ENCODE measurements at places on chromosomes 7 and 10.

DNA sequence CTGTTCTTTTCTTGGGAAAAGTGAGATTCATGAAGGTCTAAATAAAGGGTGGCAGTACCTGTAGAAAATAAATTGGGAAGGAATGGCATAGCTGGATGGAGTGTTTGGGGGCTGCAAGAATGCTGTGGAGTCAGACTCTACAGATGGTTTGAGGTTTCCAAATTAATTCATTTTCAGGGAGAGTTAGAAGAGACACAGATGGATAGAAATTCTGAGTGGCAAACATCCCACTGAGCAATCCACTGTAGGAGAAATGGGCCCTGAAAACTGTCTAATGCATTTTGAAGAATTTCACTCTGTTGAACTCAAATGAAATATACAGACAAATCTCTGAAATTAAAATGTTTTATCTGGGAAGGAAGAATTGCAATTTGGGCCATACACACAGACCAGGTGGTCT lies 16.9 kb upstream of the NFE2L3 start:
- no peak for DNase-seq

GRCh38 chr10:52239771-52240170 lies 74.3 kb upstream of the DKK1 start:
- DNase-seq: no peak

- peak; percentile 20 for DNase-seq
These were observed 32.1 kb upstream of the SLC26A4 start for GRCh38 chr7:107628461-107629064.

GRCh38 chr10:75129537-75129936 lies 18.1 kb downstream of the SAMD8 start:
- no peak for DNase-seq

DNA sequence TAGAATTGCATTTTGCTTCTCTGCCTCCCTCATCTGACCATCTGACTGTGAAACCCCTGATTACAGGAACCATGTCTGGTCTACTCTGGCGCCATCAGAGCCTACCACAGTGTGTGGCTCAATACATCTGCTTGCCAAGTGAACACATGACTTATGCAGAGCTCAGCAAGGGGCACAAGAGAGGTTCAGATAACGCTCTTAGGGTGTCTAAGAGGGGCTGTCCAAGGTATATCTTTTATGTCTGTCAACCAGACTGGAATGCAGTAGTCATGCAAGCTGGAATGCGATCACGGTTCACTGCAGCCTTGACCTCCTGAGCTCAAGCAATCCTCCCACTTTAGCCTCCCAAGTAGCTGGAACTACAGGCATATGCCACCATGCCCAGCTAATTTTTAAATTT lies 10.3 kb upstream of the RRP12 start:
- peak; percentile 78 for DNase-seq

DNA sequence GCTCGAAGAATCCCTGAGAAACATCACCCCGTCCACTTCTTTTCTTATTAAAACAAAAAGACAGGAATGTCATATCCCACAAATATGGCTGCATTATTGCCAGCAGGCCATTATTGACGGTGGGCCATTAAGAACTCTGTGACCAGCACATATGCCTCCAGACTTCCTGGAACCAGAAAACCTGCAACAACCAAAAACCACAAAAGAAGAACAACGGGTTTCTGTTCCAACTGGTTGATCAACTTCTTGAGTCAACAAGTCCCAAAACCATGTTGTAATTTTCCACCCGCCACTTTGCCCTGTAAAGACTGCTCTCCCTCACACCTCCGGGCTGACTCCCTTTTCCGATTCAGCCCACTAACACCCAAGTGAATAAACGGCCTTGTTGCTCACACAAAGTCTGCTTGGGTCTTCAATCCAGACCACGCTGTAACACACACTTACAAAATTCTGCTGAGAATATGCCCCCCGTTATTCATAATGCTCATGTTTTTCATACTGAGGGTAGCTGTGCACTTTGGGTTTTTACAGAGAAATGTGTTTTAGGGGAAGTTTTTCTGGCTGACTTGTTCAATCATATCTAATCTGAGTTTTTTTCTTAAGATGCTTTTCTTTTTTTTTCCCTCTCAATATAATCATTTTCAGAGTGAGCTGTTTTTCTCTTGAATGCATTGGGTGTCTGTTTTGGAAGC lies 20.7 kb downstream of the ZNF107 start:
- peak; percentile 9 for DNase-seq

DNA sequence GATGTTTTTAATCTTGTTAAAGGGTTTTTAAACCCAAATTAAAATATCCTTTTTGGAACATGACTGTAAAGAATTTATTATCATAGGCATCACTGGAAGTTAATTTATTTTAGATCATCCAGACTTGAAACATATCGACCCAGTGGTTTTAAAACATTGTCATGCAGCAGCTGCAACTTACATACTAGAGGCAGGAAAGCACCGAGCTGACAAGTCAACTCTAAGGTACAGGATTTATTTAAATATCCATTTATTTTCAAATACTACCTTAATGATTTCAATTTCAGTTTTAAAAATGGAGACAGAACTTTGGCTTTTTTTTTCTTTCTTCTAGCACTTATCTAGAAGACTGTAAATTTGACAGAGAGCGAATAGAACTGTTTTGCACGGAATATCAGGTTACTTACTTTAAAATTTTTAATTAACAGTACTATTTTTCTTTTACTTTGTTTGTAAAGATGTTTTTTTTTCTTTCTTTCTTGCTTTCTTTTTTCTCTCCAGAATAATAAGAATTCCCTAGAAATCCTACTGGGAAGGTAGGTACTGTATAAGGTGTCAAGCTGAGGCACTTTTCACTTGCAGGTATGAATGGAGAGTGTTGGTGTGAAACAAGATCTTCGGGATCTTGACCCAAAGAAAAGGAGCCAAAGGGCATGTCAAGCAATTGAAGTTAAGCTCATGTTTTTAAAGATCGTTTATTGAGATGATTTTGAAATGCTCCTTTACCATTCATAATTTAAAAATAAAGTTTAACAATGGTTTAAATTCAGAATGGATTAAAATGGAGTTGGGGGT lies 1.8 kb downstream of the COMMD3 start:
- no peak for DNase-seq

- no peak for DNase-seq
These were observed 236.6 kb upstream of the PPP1R3A start for GRCh38 chr7:114155116-114156110.

- DNase-seq: no peak
These were observed 29.6 kb upstream of the ABCB4 start for GRCh38 chr7:87505122-87505521.

- DNase-seq: no peak
These were observed 12.7 kb downstream of the FZD1 start for GRCh38 chr7:91276909-91277308.

DNA sequence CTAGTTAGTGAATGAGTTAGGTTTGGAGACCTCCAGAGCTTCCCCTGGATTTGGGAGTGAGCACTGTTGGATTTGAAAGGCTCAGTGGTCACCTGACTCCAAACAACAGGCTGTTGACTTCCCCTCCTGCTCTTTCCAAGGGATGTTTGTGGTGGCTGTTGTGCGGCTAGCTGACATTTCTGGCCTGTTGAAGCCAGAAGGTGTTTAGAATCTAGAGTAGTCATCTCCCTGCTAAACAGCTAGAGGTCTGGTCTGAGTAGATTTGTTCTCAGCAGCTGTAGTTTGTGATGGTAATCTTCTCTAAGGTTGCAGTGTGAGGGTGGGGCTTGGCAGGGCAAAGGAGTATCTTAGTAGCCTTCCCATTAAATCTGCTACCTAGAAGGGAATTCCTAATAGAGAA lies 30.1 kb downstream of the BPGM start:
- DNase-seq: no peak

GRCh38 chr10:17510242-17510908 lies 56.0 kb upstream of the ST8SIA6 start:
- peak; percentile 58 for DNase-seq

- no peak for DNase-seq
These were observed 9.2 kb downstream of the INPP5A start for GRCh38 chr10:132546567-132547420.

DNA sequence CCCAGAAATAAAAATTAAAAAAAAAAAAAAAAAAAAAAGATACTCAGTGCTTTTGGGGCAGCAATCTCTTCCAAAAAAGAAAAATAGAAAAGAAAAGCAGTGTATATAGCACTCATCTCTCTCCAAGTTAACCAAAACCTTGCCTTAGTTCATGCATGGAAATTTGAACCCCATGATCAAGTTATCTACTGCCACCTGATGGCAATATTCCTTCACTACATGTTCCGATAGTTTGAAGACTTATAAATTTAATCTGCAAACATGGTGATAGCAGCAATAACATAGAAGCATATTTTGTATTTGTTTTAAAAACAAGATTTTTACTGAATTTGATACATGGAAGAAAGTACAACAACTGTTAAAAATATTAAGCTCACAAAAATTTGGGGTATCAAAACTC lies 48.6 kb upstream of the SLIT1 start:
- peak; percentile 63 for DNase-seq

GRCh38 chr7:142897691-142898090 lies 12.1 kb upstream of the TRPV6 start:
- no peak for DNase-seq

DNA sequence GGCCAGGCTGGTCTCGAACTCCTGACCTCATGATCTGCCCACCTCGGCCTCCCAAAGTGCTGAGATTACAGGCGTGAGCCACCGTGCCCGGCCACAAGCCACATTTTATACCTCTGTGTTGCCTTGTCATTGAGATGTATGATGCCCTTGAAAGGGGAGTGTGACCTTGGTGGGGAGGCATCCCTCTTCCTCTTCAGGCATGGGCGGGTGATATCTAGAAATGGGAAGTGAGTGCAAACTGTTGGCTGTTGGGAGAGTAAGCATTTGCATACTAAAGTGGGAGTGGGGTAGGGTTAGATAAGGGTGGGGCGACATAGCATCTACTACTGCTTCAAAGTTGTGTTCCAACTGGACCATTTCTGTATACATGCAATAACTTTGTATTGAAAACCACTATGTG lies 20.1 kb downstream of the RP9 start:
- no peak for DNase-seq

DNA sequence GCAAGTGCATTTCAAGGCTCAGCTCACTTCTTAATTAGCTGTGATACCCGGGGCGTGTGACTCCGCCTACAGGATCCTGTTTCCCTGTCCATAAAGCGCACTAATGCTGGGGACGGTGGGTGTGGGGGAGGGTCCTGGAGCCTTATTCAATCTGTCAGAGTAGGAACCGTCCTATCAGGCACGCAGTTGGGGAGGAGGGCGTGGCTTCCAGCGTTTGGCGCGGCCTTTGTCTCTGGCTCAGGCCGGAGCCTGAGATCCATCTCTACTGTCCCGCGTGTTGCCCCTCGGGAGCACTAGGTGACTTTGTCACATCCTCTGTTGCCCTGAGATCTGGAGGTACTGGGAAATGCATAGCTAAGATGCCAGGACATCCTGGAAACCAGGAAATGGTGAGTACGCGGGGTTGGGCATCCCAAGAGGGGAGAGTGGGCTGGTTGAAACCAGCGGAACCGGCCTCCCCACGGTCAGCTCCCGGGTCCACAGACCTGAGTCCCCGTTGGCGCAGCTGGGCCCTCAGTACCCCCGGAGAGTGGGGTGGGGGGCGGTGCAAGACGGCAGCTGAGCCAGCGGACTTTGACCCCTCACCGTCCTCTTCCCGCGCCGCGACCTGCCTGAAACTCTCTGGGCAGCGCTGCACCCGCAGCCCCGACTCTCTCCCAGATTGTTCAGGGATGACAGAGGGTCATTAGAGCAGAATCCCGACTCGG lies 104.4 kb upstream of the ZNF92 start:
- DNase-seq: no peak

- no peak for DNase-seq
These were observed 115.4 kb downstream of the NT5C2 start for GRCh38 chr10:103077491-103078308.

- DNase-seq: no peak
These were observed 90.5 kb downstream of the BUB3 start for GRCh38 chr10:123244747-123245146.

DNA sequence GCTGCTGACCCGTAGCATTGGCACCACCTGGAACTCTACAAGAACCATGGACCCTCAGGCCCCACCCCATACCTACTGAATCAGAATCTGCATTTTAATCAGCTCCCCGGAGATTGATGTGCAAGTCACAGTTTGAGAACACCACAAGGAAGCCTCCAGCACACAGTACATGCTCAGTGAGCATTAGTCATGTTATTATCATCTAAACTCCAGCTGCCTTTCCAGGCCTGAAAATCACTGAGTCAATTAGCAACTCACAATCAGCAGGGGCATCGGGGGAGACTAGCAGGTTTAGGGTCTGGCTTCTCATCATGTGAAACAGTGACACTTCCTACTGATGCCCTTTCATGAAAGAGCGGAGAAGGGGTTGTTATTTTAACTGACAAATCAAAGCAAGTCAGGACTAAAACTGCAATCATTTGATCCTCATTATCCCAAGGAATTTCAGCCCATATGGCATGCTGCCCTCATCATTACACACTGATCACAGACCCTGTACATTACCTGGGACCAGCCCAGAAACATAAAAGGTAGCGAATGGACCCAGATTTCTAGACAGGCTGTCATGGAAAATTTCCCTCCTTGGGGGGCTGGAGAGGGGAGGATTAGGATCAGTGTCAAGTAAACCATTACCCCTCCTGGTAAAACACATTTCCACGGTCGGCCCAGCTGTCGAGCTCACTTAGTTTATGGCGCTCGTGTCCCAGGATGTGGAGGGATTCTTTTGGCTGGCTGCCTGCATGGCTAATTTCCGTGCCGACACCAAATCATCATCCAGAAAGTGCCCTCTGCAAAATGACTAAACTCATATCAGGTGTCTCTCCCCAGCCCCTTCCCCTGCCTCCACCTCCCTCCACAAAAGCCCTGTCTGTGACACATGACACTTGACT lies 122.8 kb downstream of the PRLHR start:
- DNase-seq: no peak

- DNase-seq: no peak
These were observed 14.6 kb downstream of the LRRC17 start for GRCh38 chr7:102927312-102927933.

GRCh38 chr7:158500651-158501052 lies 87.0 kb downstream of the PTPRN2 start:
- no peak for DNase-seq

- DNase-seq: no peak
These were observed 481.6 kb upstream of the LRRN3 start for GRCh38 chr7:110609336-110609735.

- no peak for DNase-seq
These were observed 88.7 kb downstream of the VPS50 start for GRCh38 chr7:93320887-93321286.

DNA sequence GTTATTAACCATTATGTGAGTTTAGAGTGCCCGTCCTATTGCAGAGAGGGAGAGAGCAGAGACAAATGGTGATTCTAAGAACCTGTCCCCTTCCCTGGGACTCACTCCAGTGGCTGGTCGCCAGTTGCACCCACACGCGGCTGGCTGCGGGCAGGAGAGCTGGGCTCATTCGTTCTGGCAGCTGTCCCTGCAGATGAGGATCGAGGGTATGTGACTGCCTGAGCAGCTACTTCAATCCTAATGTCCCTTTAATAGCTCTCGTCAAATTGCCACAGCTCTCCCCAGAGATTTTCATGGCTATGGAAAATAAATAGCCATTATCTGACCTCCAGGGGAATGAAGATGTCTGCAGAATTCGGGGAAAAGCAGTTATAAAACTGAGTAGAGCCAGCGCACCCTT lies 41.6 kb downstream of the RBM28 start:
- DNase-seq: no peak
